Ecto neural progenitor cell (in vitro differentiated cells): ENCODE measurements at places on chromosomes 13 and 19.

GRCh38 chr19:14769201-14769600 lies 9.2 kb downstream of the ADGRE2 start:
- DNase-seq = no peak

DNA sequence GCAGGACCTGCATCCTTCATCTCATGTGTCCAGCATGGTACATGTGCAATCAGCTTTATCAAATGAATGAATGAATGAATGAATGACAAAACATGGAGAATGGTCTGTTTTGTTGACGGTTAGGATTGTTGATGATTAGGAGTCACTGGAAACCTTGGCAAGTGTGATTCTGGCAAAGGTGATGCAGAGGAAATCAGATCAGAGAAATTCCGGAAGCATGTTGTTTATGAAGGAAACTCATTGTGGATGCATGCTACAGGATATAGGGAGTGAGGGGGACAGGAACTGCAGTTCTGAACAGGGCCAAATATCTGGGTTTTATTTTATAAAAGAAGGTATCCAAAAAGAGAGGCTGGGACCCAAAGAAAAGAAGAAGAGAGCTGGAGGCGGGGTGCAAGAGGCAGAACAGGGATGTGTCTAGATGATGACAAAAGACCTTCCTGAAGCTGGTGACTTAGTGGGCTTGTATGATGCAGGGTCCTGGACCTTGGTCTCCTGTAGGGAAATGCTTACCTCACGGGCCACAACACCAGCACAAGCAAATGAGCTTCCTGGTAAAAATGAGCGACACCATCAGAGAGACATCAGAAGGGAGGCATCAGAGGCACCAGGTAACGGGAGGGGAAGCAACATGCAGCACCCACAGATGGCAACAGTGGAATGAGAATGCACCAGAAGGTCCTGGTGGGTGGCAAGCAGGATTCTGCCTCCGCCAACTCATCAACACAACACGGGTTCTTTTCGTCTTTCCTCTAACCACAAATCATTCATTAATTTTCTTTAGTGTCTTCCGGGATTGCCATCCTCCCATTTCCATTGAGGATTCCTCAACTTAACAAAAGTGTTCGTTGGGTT lies 159.6 kb downstream of the FOXO1 start:
- DNase-seq = no peak

GRCh38 chr19:18379803-18380747 lies 5.9 kb upstream of the GDF15 start:
- DNase-seq = no peak

- DNase-seq = no peak
These were observed 302.9 kb downstream of the LMO7 start for GRCh38 chr13:75938811-75939560.

DNA sequence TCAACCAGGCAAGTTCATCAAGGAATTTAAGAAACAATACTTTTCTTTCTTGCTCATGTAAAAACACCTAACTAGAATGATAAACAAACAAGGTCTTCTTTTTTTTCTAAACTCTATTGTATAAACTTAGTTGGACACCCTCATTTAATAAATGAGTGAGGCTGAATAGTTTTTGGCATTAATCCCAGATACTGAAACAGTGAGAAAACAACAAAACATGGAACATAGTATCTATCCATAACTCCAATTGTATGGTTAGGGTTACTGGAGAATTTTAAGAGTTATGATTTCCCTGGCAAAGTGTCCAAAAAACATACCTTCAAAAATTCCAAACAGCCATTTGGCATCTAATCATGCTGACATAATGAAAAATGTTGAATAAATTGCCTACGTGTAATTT lies 5.8 kb upstream of the POMP start:
- no peak for DNase-seq

GRCh38 chr13:59873856-59874255 lies 289.9 kb downstream of the DIAPH3 start:
- no peak for DNase-seq

- DNase-seq = no peak
These were observed 4.2 kb downstream of the CEACAM19 start for GRCh38 chr19:44675521-44675920.

- DNase-seq = no peak
These were observed 1.3 kb upstream of the INTS6 start for GRCh38 chr13:51453959-51454703.

GRCh38 chr13:50713523-50714248 lies 129.8 kb downstream of the DLEU7 start:
- no peak for DNase-seq

- no peak for DNase-seq
These were observed 6.7 kb upstream of the MYCBP2 start for GRCh38 chr13:77333594-77333993.

DNA sequence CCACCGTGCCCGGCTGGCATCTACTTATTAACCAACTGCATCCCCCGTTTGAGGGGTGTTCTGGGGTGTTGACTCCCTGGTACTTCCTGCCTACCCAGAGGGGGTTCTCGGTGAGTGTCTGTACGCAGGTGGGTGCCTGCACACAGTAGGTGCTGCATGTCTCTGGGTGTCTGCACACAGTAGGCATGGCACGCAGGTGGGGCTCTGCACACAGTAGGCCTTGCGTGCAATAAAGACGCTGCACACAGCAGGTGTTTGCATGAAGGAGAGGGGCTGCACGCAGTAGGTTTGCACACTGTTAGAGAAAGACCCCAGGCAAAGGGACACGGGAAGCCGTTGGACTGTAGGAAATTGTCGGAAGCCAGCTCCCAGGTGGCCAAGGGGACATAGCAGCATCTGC lies 11.2 kb downstream of the GADD45B start:
- no peak for DNase-seq

- no peak for DNase-seq
These were observed 21.9 kb upstream of the WTIP start for GRCh38 chr19:34459614-34460013.

GRCh38 chr13:43185226-43185625 lies 161.8 kb downstream of the DNAJC15 start:
- DNase-seq = no peak

DNA sequence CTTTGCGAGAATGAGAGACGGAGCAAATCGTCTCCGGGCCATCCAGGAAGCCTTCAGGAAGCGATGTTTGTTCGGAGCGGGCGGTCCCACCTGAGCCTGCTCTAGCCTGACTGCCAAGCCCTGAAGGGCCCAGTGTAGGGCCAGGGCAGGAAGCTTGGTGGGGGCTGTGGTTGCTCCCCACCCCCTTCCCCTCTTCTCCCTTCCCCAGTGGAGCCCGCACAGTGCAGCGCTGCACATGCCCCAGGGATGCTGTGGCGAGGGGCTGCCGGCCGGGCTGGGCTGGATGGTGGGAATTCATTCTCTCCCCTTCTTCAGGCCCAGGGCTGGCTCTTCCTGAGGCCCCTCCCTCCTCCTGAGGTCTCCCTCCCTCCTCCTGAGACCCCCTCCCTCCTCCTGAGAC lies 7.1 kb upstream of the GRTP1 start:
- DNase-seq = no peak

DNA sequence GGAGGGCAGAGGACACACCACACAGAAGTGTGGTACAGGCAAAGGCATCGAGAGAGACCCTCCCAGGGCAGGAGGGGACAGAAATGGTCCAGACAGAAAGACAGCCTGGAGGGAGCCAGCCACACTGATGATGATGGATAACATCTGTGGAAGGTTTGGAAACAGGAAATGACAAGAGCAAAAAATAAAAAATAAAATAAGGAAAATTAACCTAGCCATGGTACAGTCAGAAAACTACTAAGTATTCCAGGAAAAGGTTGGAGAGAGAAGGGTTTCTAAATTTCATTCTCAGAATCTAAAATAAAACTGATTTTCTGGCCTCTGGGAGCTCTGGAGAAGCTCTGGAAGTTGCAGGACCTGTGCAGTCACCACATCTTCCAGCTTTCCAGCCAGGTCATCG lies 115.2 kb upstream of the VSTM2B start:
- DNase-seq = no peak

DNA sequence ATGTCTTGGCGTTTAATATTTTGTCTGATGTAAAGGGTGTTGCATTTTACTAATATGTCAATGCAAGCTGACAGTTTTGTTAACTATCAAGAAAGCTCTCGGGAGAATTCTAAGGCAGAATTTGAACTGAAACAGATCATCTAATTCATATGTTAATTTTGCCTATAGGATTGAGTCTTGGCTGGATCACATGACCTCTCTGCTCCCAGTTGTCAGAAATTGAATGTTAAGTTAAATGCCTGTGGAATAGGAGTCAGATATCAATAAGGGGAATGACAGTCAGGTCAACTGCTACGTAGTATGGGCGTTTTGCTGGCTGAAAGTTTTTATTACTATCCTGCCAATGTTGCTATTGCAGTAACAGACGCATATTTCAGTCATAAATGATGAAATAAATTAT lies 358.5 kb downstream of the MYO16 start:
- DNase-seq = no peak

- no peak for DNase-seq
These were observed 57.7 kb downstream of the POLR1D start for GRCh38 chr13:27679396-27679795.

GRCh38 chr19:10878253-10878652 lies 6.9 kb downstream of the CARM1 start:
- DNase-seq = no peak

DNA sequence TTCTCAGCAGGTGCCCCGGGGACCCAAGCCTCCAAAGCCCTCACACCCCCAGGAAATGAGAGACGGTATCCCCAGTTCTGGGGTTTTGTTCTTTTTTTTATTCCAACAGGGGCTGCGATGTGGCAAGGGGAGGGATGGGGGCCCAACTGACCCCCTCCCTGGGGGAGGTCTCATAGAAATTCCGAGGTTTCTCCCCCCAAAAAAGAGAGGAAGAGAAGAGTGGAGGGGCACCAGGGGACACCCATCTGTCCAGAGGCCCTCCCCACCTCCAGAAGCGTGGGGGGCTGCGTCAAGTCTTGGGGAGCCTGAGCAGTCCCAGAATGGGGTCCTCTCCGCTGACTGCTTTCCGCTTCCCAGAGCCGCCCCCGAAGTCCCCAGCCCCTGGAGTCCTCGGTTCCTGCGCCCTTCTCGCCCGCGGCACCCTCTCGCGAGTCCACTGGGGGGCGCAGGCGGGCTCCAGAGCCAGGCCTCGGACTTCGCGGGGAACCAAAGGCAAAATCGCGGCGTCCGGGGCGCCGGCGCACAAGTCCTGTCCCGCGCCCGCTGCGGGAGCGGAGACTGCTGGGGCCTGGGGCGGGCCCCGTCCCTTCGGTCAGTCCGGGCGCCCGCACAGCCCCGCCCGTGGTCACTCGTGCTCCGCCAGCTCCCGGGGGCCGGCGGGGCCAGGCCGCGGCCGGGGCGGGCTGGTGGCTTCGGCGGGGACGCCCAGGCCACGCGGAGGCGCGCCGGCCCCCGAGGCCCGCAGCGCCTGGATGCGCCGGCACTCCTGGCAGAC lies 4.4 kb upstream of the ATP1A3 start:
- peak; percentile 84 for DNase-seq

DNA sequence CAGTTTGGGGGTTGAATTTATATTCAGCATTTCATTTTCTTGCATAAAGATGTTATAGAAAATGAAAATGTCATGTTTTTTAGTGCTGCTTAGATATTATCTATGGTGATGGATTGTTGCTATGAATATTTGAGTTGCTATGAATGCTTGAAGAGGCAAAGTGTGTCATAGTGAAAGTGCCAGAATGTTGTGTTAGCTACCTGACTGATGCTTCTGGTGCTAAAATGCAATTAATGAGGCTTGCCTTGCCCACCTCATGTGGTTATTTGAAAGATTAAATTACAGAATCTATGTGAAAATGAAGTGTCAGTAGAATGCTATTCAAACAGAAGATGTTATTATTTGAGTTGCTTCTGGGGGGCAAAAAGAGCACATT lies 62.7 kb upstream of the MYCBP2 start:
- no peak for DNase-seq

GRCh38 chr19:12944104-12944674 lies 1.5 kb upstream of the RAD23A start:
- DNase-seq = no peak

- DNase-seq = no peak
These were observed 58.7 kb downstream of the MRPL57 start for GRCh38 chr13:21235174-21235573.

DNA sequence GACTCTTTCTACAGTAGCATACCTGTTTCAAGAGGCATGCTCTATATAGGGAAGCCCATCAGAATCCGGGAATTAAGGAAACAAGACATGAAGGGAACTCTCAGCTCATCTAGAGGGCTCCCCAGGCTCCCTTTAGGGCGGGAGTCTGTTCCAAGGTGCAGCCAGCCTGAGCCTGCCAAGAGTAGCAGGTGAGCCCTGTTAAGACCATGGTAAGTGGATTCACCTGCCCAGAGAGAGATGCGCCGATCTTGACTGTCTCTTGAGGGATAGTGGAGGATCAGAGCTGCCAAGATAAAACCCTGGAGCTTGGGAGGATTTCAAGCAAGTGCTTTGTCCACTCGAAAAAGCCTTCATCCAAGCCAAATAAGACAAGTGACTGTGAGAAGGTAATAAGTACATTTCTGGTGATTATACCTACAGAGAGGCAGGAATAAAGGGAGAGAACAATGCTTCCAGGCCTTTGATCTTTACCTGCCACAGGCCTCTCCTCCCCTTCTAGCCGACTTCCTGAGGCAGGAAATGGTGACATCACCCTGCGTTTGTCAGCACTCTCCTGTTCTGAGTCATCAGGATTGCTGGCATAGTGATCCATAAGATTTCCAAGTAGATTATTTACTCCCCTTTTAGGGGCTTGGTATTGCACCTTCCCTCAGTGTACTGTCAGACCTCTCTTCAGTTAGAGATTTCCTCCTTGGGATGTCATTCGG lies 31.5 kb downstream of the KLF5 start:
- DNase-seq = no peak

GRCh38 chr13:106291006-106291405 lies 244.5 kb downstream of the EFNB2 start:
- no peak for DNase-seq

DNA sequence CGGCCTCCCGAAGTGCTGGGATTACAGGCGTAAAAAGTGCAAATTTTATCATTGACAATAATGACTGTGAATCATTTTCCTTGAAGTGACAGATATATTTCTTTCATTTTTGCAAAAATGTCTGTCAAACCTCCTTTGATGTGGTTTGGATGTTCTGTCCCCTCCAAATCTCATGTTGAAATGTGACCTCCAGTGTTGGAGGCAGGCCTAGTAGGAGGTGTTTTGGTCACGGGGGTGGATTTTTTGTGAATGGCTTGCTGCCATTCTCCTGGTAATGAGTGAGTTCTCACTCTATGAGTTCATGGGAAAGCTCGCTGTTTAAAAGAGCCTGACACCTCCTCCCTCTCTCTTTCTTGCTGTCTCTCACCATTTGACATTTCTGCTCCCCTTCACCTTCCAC lies 5.5 kb upstream of the SLC1A6 start:
- DNase-seq = no peak

- DNase-seq = no peak
These were observed 696 bp upstream of the ERFL start for GRCh38 chr19:41928754-41929535.

DNA sequence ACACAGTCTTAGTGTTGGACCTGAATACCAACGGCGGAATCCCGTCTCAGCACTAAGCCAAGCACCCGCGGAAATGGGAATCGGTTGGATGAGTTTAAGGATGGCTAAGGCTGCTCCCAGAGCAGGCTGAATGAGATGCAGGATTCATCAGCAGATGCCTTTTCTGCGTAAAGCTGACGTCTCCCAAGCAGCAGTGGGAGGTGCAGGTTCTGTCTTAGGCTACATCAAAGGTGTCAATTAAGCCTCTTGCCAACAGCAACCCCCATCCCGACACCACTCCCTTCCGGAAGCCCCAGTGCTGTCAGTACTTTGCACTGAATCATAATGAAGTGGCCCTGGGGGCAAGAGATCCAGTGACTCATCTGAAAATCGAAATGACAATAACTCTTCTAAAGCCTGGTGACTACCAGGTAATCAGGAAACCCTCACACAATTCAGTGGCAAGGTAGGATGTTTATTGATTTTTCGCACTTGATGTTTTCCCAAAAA lies 275.6 kb downstream of the DCLK1 start:
- DNase-seq = peak; percentile 49

- no peak for DNase-seq
These were observed 26.8 kb upstream of the GPC6 start for GRCh38 chr13:93199856-93200255.
